ENCODE measurements at places on chromosomes 12 and 14.

- DNase-seq: no peak
Measured at GRCh38 chr14:88326352-88327103, 3.5 kb upstream of the KCNK10 start.

DNA sequence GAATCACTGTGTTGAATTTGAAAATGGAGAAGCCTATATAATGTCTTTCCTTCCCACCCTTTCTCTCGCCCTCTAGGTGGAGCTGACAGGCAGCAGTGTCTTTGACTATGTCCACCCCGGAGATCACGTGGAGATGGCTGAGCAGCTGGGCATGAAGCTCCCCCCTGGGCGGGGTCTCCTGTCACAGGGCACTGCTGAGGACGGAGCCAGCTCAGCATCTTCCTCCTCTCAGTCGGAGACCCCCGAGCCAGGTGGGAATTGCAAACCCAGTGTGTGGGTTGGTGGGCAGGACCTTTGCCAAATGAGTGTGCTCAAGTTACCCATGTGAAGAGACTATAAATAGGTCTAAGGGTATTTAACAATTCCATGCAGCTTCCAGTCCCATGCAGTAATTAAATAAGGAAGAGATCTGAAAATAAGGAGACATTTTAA, 274.7 kb downstream of the EGLN3 start:
- DNase-seq: no peak

DNA sequence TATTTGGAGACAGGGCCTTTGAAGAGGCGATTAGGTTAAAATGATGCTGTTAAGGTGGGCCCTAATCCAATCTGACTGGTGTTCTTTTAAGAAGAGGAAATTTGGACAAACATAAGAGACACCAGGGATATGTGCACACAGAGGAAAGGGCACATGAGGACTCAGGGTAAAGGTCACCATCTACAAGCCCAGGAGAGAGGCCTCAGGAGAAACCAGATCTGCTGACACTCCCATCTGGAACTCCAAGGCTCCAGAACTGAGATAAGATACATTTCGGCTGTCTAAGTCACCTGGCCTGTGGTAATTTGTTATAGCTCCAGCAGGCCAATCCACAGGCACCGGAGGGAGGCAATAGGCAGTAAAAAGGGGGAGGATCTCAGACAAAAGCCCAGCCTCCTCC, 48.6 kb downstream of the KICS2 start:
- no peak for DNase-seq

GRCh38 chr12:2559931-2560330, 234.8 kb upstream of the FKBP4 start:
- DNase-seq: no peak

DNA sequence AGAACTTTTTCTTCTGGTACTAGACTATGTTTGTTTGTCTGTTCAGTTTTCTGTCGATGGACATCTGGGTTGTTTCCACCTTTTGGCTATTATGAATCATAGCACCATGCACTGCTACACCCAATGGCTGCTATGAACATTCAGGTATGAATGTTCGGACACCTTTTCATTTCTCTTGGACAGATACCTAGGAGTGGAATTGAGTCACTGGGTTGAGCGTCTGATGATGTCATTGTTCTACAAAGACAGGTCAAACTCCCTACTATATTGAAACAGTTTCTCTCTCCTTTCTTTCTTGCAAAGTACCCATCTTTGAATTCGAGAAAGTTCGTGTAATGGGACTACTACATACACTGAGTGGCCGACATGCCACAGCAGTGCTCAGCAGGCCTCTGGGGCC, 44.7 kb downstream of the KCTD10 start:
- no peak for DNase-seq

GRCh38 chr12:95615749-95616148, 64.5 kb upstream of the USP44 start:
- DNase-seq: no peak

DNA sequence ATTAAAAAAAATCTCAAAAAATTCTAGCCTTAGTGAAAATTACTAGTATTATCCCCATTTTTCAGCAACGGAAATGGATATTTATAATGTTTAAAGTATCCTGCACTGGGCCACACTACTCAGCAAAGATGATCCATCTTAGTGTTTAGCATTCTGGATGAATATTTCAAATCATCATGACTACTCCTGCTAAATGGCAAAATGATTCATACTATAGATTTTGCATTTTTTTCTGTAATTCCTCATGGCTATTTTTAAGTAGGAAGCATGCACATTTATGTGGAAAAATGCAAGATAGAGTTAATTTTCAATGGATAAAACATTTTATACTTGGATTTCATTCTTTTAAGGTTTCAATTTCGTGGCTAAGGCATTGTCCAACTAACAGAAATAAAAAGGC, 59.6 kb downstream of the LRFN5 start:
- no peak for DNase-seq

- no peak for DNase-seq
Measured at GRCh38 chr12:102174761-102175160, 22.9 kb downstream of the PMCH start.

DNA sequence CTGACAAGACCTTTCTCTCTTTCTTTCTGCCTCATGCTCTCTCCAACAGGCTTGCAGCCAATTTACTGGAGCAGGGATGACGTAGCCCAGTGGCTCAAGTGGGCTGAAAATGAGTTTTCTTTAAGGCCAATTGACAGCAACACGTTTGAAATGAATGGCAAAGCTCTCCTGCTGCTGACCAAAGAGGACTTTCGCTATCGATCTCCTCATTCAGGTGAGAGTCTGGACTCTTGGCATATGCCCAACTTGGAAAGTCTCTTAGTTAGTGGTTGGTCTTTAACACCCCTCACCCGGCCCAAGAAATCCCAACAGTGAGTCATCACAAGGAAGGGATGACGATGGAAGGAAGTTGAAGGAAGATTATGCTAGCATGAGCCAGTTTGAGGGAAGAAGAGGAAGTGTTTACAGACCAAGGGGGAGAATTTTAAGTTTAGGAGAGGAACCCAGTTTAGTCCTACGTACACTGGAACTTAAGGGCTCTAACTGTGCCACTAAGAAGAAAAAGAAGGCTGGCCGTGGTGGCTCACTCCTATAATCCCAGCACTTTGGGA, 189.7 kb downstream of the ETV6 start:
- DNase-seq: no peak

GRCh38 chr14:36979863-36980262, 192.5 kb downstream of the SLC25A21 start:
- no peak for DNase-seq

- DNase-seq: no peak
Measured at GRCh38 chr14:27127838-27128237, 530.0 kb upstream of the NOVA1 start.

GRCh38 chr12:101566318-101566717, 28.5 kb upstream of the MYBPC1 start:
- no peak for DNase-seq

- no peak for DNase-seq
Measured at GRCh38 chr14:69357544-69358200, 40.4 kb downstream of the ERH start.

- DNase-seq: no peak
Measured at GRCh38 chr14:21780429-21781084, 106.9 kb upstream of the OR4E1 start.

GRCh38 chr12:109637348-109637747, 63.8 kb downstream of the MVK start:
- no peak for DNase-seq

- DNase-seq: no peak
Measured at GRCh38 chr12:67222302-67222701, 46.9 kb upstream of the CAND1 start.

- no peak for DNase-seq
Measured at GRCh38 chr14:23351681-23352505, 794 bp downstream of the SLC22A17 start.

DNA sequence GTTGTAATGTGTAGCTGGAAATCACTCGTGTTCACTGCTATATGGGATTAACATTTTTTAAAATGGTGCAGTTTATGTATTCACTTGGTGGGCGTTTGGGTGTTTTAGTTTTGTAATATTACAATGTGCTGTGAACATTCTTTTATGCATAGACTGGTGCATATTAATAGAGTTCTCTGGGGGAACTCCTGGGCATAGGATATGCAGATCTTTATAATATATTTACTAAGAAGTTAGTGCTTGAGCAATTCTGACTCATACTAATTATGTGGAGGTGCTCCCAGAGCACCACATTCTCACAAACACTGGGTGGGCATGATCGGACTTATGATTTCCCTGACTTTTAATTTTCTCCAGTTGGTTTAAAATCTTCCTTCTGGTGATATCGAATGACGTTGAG, 342.3 kb downstream of the PDZRN4 start:
- DNase-seq: no peak

DNA sequence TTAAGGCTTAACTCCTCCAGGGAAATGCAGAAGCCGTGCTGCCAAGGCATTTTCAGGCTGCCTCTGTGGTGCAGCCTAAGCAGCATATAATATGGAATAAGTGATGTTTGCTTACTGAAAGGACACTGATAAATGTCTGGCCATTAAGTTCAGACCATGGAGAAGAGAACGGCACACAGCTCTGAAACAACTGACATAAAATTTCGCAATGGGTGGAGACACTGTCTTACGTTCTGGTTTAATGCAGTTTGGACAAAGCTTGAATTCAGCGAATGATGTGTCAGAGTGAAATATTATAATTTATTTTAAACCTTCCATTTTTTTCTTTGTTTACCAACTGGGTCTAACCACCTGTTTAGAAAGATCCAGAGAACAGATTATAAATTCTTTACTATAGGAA, 27.2 kb upstream of the NRXN3 start:
- DNase-seq: no peak

DNA sequence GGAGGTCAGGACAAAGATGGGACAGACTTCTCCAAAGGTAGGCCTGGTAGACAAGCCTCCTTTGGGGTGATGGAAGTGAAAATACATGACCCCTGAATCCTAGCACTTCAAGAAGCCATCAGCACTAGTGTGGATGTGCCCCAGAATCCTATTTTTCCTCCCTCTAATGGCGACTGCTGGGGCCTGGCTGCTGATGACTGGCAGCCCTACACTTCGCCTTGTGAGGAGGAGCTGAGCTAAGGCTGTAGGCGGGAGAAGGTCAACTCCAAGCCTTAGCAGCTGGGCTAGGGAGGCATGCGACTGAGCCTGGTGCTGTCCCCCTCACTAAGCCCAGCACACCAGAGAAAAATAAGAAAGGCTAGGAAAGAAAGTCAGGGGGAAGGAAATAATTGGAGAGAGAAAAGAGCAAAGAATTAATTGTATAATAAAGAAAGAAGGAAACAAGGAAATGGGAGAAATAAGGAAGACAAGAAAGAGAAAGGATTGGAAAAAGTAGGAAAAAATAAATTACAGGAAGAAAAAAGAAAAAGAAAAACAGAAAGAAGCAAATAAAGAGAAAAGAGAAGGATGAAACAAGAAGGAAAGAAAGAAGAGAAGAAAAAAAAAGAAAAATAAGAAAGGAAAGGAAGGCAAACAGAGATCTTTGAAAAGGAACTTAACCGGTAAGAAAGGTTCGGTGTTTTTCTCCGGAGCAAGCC, 4.7 kb upstream of the HOXC10 start:
- DNase-seq: no peak

GRCh38 chr12:120079411-120080400, 36.8 kb downstream of the RAB35 start:
- no peak for DNase-seq

DNA sequence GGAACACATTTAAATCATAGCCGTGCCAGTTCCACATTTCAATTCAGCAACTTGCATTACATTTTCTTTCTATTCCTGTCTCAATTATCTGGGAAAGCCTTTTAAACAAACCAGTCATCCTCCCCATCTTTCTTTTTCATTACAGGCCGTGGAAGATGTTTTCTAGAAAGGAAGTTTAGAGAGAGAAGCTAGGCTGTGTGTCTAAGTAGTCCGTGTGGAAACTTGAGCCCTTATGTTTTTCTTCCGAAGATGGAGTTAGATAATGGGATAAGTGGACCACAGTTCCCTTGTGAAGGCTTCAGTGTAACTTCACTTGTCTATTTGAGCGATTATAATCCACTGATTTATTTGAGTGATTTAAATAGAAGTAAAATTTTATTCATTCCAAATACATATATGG, 12.4 kb upstream of the PPM1H start:
- no peak for DNase-seq

GRCh38 chr14:100223332-100224201, 15.4 kb upstream of the YY1 start:
- DNase-seq: no peak

DNA sequence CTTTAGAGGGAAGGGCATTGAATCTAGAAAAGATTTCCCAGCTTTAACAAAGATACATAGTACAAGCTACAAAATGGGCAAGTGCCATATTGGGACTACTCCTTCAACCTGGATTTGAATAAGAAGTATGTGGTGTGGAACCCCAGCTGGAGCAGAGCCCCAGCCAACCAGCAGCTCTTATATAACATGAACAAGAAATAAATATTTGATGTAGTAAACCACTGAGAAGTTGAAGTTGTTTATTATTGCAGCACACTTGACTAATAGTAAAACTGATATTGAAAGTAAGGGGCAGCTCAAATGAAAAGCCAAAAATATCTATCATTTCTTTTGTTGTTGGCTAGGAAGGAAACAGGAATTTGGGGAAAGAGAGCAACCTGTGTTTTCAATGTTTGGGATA, 701.8 kb downstream of the TMTC2 start:
- no peak for DNase-seq

DNA sequence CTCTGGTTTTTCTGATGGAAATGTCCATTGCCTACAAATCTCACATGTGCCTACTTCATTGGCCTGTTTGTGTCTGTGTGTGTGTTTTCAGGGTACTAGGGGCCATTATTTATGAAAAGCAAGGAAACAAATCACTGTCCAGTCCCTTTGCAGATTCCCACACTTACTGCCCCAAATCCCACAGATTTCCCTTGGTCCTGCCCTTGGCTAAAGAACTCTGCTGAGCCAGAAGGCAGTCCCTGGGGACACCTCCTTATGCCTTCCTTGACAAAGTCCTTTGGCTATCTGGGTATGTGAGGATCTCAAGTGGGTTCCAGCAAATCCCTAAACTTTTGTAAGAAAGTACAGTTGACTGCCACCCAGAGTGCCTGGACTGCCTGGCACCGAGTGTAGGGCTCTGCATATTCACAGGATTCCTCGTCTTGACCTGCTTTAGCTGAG, 388.1 kb downstream of the BCAT1 start:
- DNase-seq: no peak

DNA sequence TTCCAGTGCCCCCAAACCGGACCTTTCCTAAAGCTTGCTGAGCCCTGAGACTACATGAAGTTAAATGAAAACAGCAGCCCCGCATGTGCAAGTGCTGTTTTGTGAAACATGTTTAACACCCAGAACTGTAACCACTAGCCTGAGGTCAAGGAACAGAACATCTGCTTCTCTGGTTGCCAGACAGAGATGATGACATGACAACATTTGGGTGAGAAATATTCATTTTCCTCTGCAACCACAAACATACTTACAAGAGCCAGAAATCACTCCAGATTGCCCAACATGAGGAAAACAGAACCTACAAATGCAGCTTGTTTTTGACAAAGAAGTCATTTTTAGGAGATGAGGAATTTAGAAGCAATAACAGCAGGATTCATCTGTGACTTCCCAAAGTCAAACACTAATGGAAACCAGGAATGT, 110.4 kb downstream of the BCAT1 start:
- no peak for DNase-seq
